ENCODE measurements at places on chromosomes 2 and 18.

GRCh38 chr2:120773186-120773800, 37.6 kb downstream of the GLI2 start:
- no peak for DNase-seq

DNA sequence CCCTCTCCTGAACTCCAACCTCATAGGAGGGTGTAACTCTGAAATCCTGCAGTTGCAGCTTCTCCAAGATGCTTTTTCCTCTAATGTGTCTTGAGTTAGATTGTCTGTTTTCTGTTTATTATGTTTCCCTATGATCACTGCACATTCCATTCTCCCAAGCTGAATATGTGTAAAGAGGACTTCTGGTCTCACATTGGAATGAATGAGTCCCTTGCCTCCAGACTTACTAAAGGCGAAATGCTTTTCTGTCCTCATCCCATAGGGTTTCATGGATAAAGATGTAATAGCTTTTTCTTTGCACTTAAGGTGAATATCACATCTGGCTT, 35.5 kb upstream of the CYP27A1 start:
- no peak for DNase-seq

GRCh38 chr18:7158216-7158615, 40.6 kb upstream of the LAMA1 start:
- peak; percentile 19 for DNase-seq

DNA sequence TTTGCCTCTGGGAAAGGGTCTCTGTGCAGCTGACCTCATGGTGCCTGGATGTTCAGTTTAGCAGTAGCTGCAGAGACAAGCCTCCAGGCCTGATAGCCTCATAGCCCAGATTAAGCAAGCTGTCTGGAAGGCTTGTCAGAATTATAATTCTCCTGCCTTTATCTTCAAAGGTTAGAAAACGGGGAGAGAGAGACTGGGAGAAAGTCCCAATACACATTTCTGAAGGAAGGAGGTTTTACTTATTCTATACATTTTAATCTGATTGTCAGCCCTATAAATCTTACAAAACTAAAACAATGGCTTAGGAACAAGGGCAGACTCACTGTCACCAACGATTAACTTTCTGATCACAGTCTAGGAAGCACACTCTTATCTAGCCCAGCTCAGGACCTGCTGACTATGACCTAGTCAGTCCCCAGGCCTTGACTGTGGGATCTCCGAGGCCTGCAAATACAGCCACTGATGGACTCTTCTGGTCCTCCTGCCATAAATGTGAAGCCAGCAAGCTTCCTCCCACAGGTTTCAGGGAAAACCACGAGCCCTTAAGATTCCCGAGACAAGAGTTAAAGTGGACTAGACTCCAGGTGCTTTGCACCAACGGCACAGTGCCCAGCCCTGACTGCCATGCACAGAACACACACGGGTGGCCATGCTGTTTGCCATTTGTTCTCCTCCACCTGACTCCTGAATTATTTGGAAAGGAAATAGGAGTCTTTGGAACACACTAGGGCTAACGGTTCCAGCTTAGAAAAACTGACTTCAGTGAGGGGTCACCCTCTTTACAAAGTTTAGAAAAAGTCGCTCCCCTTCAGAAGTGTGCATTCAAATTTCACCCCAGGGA, 111.4 kb upstream of the SMAD7 start:
- DNase-seq: no peak
